GM04503 (cell line): ENCODE measurements at places on chromosomes 7 and 10.

DNA sequence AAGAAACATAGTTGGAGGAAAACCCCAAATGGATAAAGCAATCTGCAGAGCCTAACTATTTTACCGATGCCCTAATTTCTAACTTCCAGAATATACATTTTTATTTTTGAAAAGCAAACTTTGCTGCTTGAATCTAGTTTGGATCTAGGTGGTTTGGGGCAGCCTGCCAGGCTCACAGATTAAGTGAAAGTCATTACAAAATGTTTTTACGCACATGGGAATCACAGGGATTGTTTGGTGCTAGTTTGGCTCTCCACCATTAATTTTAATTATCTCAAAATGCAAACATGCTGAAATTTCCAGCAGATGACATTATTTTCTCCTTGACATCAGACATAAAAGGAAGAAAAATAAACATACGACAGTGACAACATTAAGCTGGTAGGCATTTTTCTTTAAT lies 166.7 kb upstream of the INHBA start:
- DNase-seq = no peak

DNA sequence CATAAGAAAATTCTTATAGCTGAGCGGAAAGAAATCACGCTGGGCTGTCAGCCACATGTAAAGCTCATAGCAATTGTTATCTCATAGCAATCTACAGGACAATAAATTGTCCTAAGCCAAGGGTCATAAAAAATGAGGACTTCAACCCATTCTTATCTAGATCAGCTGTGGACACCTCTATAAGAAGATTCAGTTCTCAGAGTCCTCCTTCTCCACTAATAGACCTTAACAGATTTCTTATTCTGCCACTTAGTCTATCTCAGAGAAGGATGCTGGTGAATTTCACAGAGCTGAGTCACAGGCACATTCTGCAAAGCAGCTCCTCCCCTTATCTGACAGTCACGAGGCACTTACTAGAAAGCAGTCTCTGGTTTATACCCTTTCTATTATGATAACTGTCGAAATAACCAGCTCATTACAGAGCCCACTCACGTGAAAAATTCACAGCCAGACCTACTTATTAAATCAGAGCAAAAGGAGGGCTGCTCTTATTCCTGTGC lies 185.3 kb upstream of the PCLO start:
- peak; percentile 24 for DNase-seq

DNA sequence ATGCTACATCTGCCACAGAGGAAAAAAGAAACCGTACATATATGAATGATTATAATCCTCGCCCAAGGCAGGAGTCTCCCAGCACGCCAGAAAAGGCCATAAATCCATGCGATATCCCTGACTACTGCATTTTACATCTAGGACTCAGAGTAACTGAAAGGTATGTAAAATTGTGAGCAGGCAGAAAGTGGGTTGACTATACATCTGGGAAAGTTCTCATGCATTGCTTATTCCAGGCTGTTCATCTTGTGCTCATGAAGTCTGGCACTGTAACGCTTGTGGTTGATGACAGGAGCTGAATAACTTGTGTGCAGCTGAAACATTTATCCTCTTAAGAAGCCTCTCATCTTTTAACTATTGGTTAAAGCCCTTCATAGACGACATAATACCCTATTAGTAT lies 193.4 kb upstream of the STEAP4 start:
- DNase-seq = no peak

- no peak for DNase-seq
Measured at GRCh38 chr7:135976312-135977006, 700 bp downstream of the MTPN start.

GRCh38 chr10:89563861-89564478 lies 28.6 kb upstream of the SLC16A12 start:
- DNase-seq = no peak

- DNase-seq = no peak
Measured at GRCh38 chr7:131249483-131249882, 78.2 kb upstream of the MKLN1 start.

DNA sequence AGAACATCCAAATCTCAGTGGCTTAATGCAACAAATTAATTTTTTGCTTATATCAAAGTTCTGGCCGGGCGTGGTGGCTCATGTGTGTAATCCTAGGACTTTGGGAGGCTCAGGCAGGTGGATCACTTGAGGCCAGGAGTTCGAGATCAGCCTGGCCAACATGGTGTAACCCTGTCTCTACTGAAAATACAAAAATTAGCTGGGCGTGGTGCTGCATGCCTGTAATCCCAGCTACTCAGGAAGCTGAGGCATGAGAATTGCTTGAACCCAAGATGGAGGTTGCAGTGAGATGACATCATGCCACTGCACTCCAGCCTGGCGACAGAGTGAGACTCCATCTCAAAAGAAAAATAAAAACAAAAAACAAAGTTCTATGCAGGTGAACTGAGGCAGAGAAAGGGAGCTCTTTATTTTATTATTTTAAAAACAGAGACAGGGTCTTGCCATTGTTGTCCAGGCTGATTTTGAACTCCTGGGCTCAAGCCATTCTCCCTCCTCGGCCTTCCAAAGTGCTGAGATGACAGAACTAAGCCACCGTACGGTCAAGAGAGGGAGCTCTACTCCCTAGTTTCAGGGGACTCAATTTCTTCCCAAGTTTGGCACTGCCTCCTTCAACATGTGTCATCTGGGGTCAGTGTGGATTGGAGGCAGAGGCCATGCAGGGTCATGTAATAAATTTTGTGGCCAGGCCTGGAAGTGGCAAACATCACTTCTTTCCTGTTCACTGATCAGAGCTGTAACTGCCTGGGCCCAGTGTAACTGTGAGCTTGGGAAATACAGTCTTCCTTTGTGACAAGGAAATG lies 2.4 kb downstream of the ADCK2 start:
- peak; percentile 53 for DNase-seq

DNA sequence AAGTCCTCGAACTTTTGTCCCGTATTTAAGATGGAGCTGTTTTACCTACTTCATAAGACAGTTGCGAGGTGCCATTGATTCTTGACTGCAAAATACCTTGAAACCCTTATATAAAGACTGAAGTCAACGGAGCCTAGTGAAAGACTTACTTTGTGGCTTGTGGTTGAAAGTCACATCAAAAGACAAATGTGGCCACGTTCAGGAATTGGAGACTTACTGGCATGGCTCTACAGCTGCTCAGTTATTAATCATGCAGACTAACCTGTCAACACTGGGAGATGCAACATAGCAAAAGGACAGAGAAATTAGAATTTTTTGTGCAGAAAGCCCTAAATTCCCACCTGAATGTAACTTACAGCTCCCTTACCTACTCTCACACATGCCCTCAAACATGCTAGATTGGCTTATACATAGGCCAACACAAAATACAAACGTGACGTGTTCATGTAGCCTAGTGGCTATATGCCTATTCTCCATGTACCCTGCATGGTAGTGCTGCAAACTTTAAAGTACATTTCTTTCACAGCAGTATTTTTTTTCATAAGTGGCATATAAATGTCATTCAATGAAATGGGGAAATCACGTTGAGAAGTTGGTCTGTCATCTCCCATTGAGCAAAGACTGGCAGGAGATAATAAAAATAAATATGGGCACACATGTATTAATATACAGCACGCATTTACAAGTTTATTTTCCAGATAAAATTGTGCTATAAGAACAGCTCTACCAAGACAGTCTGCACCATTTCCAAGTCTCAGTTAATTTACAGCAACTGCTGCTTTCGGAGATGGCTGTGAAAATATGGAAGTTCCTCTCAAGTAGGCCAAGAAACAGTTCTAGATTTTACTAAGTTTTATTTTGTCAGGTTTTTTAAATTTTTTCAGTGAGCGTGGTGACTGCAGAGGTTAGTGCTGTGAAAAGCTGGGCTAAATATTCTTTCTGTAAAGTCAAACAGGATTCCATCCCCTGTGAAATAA lies 170.4 kb upstream of the C7orf33 start:
- no peak for DNase-seq

- DNase-seq = no peak
Measured at GRCh38 chr7:111101856-111102646, 11.1 kb downstream of the LRRN3 start.

GRCh38 chr7:127530148-127530547 lies 55.2 kb downstream of the GCC1 start:
- peak; percentile 27 for DNase-seq

- no peak for DNase-seq
Measured at GRCh38 chr7:96414931-96415292, 93.0 kb upstream of the SLC25A13 start.

GRCh38 chr10:73983096-73984047 lies 14.5 kb upstream of the VCL start:
- no peak for DNase-seq

GRCh38 chr10:61795147-61795546 lies 106.4 kb upstream of the ARID5B start:
- no peak for DNase-seq

- DNase-seq = no peak
Measured at GRCh38 chr7:28144266-28144665, 36.3 kb downstream of the JAZF1 start.

DNA sequence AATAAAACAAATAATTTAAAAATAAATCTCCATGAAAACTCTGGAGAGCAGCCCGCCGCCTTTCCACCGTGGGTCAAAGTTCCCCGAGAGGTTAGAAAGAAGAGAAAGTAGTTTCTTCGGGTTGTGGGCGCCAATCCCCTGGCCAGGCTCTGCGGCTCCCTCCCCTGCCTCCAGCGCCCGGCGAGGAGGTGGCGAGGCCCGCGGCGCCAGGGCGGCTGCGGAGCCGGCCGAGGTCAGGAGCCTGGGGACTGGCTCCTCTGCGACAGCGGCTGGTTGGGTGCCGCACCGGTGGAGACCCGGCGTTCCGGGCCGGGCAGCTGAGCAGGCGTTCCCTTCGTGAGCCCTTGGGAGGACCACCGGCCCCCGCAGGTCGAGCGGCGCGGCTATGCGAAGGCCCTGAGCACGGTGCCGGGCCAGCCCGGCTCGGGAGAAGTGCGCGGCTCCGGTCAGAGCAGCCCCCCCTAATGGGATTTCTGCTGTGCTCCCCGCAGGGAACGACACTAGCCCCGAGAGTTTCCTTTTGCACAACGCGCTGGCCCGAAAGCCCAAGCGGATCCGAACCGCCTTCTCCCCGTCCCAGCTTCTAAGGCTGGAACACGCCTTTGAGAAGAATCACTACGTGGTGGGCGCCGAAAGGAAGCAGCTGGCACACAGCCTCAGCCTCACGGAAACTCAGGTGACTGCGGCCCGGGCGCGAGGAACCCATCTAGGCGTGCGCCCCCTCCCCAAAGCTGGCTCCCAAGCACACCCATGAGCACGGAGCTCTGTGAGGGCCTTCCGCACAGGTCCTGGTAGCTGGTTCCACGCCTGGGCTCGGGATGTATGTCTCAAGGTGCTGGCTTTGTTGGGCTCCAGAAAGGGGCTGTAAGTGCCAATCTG lies 2.8 kb downstream of the EMX2 start:
- DNase-seq = no peak

- no peak for DNase-seq
Measured at GRCh38 chr10:1036341-1036791, 10.7 kb upstream of the IDI2 start.

DNA sequence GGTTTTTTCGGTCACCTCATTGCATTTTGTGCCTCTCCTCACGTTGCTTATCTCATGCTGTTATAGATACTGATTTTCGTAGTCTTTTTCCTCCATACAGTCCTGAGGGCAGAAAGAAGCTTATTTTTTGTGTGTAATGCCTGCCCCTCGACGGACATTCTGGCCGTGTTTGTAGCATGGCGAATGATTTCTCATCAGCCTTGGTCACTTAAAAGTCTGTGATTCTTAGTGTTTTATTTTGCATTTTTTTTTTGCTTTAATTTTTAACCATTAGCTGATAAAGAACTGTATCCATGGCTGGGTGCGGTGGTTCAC lies 469 bp upstream of the NOC3L start:
- no peak for DNase-seq

GRCh38 chr7:36129048-36129534 lies 24.0 kb upstream of the EEPD1 start:
- DNase-seq = no peak

GRCh38 chr10:96834120-96834519 lies 2.0 kb downstream of the LCOR start:
- DNase-seq = no peak
